ENCODE measurements at places on chromosomes 11 and 22.
A peak's percentile ranks its signal among the peaks of the same experiment; 100 is the strongest.

DNA sequence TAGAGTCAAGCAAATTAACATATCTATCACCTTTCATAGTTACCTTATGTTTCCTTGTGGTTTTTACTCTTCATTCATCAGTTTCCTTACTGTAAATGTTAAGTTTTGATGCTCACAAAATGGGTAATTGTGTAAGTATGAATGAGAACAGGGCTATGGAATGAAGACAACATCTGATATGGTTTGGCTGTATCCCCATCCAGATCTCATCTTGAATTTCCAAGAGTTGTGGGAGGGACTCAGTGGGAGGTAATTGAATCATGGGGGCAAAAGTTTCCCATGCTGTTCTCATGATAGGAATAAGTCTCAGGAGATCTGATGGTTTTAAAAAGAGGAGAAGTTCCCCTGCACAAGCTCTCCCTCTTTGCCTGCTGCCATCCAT is 107.6 kb downstream of the CCDC34 start:
- no peak for DNase-seq

GRCh38 chr11:6203327-6203726 is 2.0 kb upstream of the C11orf42 start:
- no peak for DNase-seq

DNA sequence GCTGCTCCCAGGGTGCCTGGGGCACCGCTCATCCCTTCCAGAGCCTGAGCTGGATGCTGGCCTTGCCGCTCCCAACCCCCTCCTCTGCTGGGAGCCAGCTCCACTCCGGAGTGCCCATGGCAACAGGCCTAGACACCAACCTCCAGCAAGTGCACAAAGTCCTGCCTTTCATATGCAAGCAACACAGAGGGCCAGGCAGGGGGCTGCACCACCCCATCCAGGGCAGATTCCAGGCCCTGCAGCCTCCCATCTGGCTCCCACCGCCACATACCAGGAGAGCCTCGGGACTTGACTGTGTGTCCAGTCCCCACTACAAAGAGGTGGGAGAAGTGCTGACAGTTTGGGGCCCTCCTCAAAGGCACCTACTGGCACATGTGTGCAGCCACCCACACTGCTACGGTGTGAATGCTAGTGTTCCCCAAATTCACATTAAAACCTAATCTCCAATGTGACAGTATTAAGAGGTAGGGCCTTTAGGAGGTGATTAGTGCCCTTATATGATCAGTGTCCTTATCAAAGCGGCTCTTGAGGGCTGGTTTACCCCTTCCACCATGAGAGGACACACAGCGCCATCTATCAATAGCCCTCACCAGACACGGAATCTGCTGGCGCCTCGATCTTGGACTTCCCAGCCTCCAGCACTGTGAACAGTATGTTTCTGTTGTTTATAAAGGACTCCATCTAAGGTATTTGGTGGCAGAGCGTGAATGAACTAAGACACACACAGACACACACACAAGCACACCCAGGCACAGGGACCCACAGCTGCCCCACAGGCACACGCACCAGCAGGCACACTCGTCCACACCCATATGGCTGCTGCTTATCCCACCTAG is 16.2 kb downstream of the ARVCF start:
- DNase-seq, result no peak

GRCh38 chr11:106137061-106137460 is 59.6 kb downstream of the AASDHPPT start:
- no peak for DNase-seq

DNA sequence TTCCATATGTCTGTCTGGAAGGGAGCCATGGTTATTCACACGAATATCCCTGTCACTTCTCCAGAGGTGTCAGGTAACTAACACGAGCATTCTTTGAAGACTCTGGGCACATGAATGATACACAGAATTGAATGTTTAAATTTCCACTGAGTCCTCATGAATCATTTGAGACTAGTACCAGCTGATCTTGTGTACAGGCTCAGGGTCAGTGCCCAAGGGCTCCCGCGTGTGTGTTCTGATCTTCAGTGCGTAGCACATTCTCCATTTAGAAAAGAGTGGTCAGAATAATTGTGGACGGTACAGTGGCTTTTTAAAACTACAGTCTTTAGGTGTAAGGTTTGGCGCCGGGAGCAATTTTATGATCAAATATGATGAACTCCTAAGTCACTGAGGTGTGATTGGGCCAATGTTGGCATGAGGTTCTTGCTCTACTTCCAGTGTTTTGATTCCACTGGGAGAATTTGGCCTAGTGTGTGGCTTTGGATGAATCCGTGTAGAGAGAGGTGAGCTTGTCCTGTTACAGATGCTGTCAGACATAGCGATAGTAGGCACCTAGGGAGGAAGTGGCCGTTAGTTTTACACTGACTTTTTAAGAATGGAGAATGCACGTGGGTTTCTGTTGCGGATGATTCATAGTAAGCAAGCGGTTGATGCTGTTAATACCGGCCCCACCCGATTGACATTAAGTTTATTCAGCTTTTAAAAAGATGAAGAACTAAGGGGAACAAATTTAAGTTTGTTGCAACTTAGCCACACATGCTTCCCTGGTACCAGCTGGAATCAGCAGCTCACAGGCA is 22.2 kb downstream of the NUP50 start:
- DNase-seq, result no peak

- DNase-seq, result no peak
Measured at GRCh38 chr22:29145321-29146072, 60.2 kb upstream of the EMID1 start.

- DNase-seq, result no peak
Measured at GRCh38 chr11:128365044-128365443, 222.3 kb downstream of the ETS1 start.

GRCh38 chr11:75051043-75051442 is 45.6 kb downstream of the OR2AT4 start:
- DNase-seq, result no peak

- no peak for DNase-seq
Measured at GRCh38 chr11:66011239-66011784, 496 bp upstream of the CST6 start.

GRCh38 chr11:67542169-67542568 is 18.9 kb upstream of the CABP2 start:
- DNase-seq, result no peak

GRCh38 chr22:34567367-34567766 is 498.6 kb upstream of the ISX start:
- no peak for DNase-seq

DNA sequence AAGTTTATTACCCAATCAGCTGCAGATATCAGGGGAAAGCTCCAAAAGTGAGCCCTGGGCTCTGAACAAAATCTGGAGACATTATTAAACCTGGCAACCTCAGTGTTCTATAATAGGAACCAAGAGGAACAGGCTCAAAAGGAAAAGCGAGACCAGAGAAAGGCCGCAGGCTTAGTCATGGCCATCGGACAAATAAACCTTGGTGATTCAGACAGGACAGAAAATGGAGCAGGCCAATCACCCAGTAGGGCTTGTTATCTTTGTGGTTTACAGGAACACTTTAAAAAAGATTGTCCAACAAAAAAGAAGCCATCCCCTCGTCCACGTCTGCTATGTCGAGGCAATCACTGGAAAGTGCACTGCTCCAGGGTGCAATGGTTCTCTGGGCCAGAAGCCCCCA is 7.7 kb upstream of the PANX1 start:
- DNase-seq, result no peak

DNA sequence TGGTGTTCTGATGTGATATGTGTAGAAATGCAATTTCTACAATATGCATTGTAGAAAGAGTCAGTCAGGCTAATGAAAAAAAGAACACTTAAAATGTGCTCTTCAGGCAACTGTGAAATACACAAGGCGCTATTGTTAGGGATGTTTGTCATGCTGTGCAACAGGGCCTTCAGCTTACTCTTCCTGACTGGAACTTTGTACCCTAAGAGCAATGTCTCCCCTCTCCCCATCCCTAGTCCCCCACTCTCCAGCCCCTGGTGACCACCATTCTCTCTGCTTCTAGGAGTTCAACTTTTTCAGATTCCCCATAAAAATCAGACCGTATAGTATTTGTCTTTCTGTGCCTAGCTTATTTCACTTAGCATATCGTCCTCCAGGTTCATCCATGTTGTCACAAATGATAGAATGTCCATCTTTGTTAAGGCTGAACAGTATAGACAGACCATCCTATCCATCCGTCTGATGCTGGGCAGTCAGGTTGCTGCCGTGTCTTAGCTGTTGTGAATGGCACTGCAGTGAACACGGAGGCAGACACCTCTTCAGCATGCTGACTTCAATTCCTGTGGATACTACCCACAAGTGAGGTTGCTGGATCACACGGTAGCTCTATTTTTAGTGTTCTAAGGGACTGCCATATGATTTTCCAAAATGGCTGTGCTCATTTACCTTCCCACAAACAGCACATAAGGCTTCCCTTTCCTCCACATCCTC is 10.7 kb downstream of the NDUFV1 start:
- DNase-seq, result no peak

GRCh38 chr11:127965939-127966668 is 621.3 kb downstream of the ETS1 start:
- no peak for DNase-seq

DNA sequence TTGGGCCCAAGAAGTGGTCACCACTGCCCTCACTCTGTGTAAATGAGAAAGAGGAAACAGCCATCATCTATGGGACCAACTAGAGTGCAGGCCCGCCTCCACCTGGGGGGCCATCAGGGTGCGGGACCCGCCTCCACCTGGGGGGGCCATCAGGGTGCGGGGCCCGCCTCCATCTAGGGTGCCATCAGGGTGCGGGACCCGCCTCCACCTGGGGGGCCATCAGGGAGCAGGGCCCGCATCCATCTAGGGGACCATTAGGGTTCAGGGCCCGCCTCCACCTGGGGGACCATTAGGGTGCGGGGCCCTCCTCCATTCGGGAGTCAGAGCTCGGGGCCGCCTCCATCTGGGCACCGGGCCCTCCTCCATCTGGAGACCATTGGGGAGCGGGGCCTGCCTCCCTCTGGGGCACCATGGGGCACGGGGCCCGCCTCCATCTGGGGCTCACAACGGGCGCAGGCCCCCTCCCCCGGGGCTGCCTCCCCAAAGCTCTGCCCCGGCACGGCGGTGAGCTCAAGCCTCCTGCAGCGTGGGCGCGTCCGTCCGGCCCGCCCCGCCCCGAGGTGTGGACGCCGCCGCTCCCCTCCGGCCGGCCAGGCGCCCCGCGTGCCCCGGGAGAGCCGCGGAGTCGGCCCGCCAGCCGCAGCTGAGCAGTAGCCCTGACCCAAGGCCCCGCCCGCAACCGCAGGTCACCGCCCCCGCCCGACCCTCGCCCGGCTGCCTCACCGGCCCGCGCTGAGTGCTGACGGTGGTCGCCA is 512 bp downstream of the TOLLIP start:
- no peak for DNase-seq

- DNase-seq, result no peak
Measured at GRCh38 chr11:23134627-23135026, 274.4 kb upstream of the CCDC179 start.

DNA sequence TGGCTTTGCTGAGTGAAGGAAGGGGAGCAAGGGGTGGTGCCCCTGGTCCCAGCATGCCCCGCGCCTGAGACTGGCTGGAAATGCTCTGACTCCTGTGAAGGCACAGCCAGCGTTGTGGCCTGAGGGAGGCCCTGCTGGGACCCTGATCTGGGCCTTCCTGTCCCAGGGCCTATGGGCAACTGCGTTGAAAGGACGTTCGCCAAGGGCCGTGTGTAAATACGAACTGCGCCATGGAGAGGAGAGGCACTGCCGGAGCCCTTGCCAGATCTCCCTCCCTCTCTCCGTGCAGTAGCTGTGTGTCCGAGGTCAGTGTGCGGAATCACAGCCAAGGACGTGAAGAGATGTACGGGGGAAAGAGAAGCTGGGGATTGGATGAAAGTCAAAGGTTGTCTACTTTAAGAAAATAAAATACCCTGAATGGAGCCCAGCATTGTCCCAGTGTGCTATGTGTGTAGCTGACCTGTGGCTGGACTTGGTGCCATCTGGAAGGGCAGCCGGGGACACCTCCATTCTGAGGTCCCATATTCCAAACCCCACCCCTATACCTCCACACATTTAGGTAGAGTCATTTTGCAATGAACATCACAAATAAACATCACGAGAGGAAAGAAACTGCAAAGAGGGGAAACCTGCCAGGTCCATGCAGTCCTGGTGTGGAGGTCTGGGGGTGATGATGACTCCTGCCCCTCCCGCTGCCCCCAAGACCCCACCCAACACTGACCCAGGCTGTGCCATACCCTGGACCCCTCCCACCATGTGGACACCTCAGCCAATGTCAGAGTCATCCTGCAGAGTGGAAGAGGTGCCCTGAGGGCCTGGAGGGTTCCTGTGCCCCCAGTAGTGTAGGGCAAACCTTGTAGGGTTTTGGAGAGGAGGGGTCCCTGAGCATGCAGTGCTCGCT is 16.9 kb downstream of the RSPH14 start:
- no peak for DNase-seq

DNA sequence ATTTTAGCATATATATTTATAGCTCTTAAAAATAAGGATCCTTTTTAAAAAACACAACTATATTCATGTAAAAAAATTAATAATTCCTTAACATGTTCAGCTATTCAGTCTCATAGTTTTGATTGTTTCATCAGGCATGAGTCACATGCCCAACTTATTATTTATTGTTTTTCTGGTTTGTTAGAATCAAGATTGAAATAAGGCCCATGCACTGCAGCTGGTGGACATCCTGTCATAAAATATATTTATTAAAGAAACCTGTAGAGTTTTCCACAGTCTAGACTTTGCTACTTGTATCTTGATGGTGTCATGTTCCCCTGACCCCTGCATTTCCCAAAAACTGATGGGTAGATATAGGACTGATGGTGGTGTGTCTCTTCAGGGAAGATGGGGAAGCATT is 77.4 kb downstream of the PARVA start:
- DNase-seq, result no peak

DNA sequence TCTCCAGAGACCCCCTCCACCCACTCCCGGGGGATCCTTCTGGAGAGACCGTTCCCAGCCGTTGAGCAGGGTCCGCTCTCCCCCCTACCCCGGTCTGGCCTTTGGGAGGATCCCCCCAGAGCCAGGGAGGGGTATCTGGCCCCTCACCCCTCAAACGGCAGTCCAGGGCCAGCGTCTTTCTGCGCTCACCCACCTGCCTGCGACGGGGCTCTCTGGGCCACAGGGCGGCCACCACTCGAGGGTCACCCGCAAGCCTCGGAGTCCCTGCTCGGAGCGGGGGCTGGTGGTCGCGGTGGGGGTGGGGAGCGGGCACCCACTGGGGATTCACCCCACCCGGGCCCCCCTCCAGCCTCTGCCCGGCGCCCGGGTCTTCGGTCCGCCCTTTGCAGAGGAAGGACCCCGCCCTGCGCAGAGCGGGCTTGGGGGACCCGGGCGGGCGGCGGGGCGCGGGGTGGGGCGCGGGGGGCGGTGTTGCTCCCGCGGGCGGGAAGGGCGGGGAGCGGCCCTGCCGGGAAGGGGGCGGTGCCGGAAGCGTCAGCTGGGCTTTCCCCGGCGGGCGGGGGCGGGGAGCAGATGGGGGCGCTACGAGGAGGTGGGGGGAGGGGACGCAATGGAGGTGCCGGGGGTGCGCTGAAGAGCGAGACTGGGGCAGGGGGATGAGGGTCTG is 16.6 kb downstream of the CRELD2 start:
- DNase-seq, result peak; percentile 79

All from naive thymus-derived CD8-positive, alpha-beta T cell (primary cell).